ENCODE measurements at places on chromosomes 3 and 15.

DNA sequence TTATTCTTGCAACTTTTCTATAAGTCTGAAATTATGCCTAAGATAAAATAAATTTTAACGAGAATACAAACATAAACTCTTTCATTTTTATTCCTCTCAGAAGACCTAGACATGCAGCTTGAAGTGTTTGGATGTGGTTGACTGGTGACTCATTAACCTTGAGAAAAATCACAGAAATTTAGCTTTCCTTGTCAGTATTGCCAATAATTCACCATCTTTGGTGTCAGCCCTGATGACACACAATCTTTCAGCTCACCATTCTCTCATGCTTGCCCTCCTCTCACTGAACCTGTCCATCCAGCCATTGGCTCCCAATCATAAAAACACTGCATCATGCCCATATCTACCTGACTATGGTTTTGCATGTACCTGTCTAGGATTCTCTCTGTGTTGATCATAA, 22.6 kb upstream of the TNFAIP8L3 start:
- H3K27ac ChIP-seq = no peak overlapping the region
- no peak overlapping the region for H3K4me3 ChIP-seq
- peaks cover 2% of the 10 kb centered on the region for H3K27me3 ChIP-seq
- H3K36me3 ChIP-seq = no peaks in the 10 kb centered on the region
- DNase-seq = no peak
- no peaks in the 10 kb centered on the region for H3K4me1 ChIP-seq

DNA sequence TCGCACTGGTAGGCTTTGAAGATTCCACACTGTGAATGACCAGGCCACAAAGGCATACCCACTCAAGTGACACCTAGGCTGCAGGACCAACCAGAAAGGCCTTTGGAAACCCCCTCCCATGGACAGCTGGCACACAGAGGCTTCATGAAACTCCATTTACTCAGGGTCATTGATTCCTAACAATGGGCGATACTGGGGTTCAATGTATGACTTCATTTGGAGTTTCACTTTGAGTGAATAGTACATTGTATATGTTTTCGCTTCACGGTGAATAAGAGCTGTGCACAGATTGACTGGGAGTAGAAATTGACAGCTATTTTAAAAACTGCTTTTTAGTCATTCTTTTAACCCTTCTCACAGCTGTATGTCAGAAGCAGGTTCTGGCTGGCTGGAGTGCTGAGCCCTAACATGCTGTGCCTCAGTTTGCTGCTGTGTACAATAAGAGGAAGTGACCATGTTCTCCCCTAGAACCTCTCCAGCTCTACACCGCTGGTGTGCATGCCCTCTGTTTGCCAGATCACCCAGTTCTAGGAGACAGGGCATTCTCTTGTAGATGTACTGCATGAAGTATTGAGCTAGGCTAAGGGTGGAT, 15.4 kb upstream of the CX3CR1 start:
- DNase-seq = no peak
- no peak overlapping the region for H3K4me3 ChIP-seq
- H3K36me3 ChIP-seq = no peaks in the 10 kb centered on the region
- peaks cover 14% of the 10 kb centered on the region for H3K4me1 ChIP-seq

- no peak overlapping the region for H3K27ac ChIP-seq
- peaks cover 77% of the 10 kb centered on the region for H3K36me3 ChIP-seq
- H3K4me1 ChIP-seq = peaks cover 13% of the 10 kb centered on the region
- no peak overlapping the region for H3K4me3 ChIP-seq
- peak; percentile 67 for DNase-seq
Observed at GRCh38 chr3:128095222-128095703, 28.3 kb downstream of the RUVBL1 start.

- H3K4me1 ChIP-seq = peaks cover 54% of the 10 kb centered on the region
- peak overlapping the region; percentile 87 for H3K4me3 ChIP-seq
- H3K27ac ChIP-seq = peak overlapping the region; percentile 45
- peaks cover 2% of the 10 kb centered on the region for H3K36me3 ChIP-seq
- H3K27me3 ChIP-seq = no peaks in the 10 kb centered on the region
- peak; percentile 39 for DNase-seq
Observed at GRCh38 chr15:84749111-84749991, 959 bp downstream of the ZNF592 start.

- H3K4me1 ChIP-seq = peaks cover 7% of the 10 kb centered on the region
- H3K27ac ChIP-seq = peak overlapping the region; percentile 89
- peak; percentile 27 for DNase-seq
- H3K4me3 ChIP-seq = peak overlapping the region; percentile 61
Observed at GRCh38 chr3:150545419-150546225, 674 bp downstream of the SERP1 start.
